ENCODE measurements at places on chromosomes 2 and 18. TPM values are rescaled to one million over a fixed set of nuclear protein-coding genes. Genes with fewer than 3 reads are reported as not detected.

CYS1 gene
- 21.5 TPM for total RNA-seq

FMNL2 gene
- 51.3 TPM for total RNA-seq

IL1RL1 gene
- total RNA-seq: 2.3 TPM

SPP2 gene
- not detected for total RNA-seq

RFTN2 gene
- total RNA-seq: 15.3 TPM

SERPINB3 gene
- total RNA-seq: not detected

SERPINB4 gene
- not detected for total RNA-seq

SLC4A5 gene
- 4.5 TPM for total RNA-seq

MBD1 gene
- total RNA-seq: 78.5 TPM

Measured in ovary (tissue), 10 donors.